NCI-H187 (cell line): ENCODE measurements at places on chromosomes 5 and 9.

GRCh38 chr5:140996060-140996459 is 29.8 kb downstream of the PCDHAC2 start:
- DNase-seq, result no peak

GRCh38 chr5:39455645-39456044 is 30.9 kb upstream of the DAB2 start:
- no peak for DNase-seq

DNA sequence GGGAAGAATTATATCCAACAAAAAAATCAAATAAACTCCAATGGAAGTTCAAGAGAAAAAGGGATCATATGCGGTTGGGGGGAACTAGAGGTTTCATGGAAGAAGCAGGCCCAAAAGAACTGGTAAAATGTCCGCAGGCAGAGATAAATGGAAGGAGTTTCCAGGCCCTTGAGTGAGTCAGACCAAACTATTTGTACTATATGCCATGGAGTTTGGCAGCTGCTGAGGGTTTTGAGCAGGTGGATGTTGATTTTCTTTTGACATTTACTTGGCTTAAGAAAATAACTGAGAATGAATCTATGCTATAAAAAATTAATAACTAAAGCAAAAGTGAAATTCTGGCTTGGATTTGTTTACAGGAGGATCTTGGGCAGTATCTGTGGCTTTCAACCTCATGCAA is 33.7 kb downstream of the MINAR2 start:
- no peak for DNase-seq

DNA sequence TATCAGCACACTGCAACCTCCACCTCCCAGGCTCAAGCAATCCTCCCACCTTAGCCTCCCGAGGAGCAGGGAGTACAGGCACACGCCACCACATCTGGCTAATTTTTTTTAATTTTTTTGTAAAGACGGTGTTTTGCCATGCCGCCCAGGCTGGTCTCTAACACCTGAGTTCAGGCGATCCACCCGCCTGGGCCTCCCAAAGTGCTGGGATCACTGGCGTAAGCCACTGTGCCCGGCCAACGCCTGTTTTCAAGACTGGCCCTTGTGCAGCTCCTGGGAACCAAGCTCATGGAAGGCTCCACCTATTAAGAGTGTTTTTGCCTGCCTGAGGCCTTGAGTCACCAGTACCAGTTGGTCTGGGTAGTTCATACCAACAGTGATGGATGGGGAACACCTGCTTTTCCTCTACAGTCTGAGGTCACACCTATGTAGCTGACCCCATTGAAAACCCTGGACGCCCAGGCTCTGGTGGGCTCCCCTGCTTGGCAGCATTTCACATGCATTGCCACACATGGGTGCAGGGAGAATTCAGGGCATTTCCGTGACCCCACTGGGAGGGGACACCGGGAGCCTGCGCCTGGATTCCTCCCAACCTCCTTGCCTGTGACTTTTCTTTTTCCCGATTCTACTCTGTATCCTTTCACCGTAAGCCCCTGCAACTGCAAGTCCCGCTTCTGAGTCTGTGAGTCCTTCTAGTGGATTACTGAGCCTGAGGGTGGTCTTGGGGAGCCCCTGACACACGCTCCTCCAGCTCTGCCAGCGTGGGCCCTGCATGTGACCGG is 63.5 kb downstream of the ZNF354C start:
- DNase-seq, result no peak

DNA sequence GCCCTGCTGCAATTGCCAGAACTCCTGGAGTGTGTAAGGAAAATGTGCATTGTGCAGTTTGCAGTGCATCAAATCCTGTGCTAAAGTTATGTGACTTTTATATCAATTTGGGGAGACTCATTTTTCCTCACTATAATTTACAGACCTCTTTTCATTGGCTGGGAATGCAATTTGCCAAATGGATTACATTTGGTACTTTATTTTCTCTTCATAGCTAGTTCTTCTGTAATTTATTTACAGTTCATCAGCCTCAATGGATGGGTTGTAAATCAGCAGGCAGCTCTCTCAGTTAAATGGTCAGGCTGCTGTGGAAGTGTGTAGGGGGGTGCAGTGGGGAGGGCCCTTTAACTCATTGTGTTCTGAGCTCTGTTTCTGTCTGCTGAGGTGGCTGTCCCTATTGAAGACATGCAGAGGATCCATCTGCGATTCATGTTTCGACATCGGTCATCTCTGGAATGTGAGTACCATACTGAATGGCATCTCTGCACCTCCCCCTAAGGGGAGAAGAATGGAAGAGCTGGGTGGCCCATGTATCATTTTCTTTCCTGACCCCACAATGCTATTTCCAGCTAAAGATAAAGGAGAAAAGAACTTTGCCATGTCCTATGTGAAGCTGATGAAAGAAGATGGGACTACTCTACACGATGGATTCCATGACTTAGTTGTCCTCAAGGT is 74.6 kb downstream of the DOCK2 start:
- DNase-seq, result no peak
